ENCODE measurements at places on chromosomes 7 and 10.

GRCh38 chr7:84538268-84538667, 343.7 kb upstream of the SEMA3A start:
- DNase-seq = no peak

GRCh38 chr7:1717095-1717483, 47.0 kb downstream of the ELFN1 start:
- no peak for DNase-seq

DNA sequence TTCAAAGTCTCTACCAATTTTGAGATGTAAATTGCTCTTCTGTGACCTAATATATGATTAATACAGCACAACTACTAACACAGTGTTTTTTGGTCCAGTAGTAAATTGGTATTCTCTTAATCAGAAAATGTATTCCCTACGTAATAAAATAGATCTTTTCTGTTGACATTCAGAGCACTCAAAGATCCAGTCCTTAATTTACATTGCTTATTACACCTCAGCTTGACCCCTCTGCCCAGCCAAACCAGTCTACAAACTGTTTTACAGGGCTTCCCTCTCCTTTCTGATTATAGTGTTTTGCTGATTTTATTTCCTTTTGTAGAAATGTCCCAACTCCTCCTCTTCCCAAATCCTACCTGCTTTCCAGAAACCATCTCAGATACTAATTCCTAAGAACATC, 293.4 kb downstream of the PRKG1 start:
- no peak for DNase-seq

DNA sequence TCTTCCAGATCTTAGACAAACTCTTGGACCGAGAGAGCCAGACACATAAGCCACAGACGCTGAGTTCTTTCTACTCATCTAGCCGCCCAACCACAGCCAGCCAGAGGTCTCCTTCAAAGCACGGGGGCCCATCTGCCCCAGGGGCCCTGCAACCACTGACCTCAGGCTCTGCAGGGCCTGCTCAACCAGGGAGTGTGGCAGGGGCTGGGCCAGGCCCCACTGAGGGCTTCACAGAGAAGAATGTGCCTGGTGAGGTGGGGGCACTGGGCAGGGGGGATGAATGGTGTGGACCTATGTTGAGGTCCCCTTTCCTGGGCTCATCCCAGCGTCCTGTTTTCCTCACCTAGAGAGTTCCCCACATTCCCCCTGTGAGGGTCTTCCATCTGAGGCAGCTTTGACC, 11.4 kb downstream of the ZSWIM8 start:
- no peak for DNase-seq

DNA sequence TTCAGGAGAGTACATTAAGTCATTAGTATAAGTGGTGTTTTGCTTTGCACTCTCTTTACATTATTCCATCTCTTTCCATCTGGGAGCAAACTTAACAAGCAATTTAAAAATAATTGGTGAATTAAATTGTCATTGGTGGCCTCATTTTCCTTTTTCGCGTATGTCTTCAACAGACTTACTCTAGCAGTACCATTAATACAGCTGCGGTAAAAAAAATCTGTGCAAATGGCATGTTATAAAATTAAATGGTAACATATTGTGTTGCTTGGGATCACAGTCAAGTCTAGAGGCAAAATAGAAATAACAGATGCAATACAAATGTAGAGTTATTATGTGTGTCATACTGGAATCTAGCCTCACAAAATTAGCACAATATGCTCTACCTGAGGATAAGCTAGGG, 322.4 kb downstream of the PCDH15 start:
- DNase-seq = no peak

DNA sequence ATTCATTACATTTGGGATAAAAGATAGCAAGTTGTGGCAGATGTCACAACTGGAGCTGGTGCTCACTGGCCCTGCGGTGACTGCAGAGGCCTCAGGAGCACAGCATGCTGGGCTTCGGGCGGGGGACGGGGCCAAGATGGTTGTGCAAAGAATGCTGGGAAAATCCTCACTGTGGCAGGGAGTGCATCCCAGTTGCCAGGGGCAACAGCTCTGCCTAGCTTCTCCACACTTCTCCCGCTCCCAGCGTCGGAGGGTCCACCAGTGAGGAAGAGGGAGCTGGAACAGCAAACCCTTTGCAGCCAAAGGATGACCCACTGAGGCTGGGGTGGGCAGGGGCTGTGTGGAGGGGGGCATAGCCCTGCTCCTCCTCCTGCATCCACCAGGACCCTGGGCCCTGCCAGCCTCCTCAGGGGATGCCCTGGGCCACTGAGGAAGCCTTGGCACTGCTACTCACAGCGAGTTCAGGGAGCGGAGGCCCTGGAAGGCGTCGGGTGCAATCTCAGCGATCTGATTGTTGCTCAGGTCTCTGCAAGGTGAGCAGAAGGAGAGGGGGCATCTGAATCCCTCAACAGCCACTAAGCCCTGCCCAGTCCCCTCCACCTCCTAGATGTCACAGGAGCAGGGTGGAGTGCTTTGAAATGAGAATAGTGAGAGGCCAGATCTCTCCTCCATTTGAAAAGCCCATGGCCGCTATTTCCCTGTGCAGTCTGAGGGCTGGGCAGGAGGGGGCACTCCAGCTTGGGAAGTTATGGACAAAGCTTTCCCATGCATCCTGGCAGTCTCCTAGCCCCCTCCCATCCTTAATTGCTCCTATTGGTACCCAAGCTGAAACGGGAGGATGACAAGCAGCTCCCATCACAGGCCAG, 126.5 kb downstream of the SLIT1 start:
- DNase-seq = no peak

GRCh38 chr7:51817694-51818225, 501.2 kb upstream of the COBL start:
- DNase-seq = no peak

- no peak for DNase-seq
Observed at GRCh38 chr7:111605246-111605645, 43.0 kb upstream of the IMMP2L start.

DNA sequence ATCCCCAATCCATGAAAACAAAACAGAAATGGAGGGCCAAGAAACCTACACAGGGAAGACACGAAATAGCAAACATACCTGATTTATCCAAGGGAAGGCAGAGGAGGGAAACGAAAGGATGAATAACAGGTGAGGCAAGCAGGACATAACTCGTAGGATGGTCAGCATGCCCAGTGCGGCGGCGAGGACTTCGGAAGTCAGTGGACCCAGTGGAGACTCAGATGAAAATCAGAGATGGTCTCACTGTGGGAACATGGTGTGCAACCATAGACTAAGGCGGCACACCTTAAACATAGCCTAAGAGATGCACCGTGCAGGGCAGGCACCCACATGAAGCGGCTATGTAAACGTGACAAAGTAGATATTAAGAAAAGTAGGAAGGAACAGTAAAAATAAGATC, 157.5 kb downstream of the MGMT start:
- DNase-seq = no peak

DNA sequence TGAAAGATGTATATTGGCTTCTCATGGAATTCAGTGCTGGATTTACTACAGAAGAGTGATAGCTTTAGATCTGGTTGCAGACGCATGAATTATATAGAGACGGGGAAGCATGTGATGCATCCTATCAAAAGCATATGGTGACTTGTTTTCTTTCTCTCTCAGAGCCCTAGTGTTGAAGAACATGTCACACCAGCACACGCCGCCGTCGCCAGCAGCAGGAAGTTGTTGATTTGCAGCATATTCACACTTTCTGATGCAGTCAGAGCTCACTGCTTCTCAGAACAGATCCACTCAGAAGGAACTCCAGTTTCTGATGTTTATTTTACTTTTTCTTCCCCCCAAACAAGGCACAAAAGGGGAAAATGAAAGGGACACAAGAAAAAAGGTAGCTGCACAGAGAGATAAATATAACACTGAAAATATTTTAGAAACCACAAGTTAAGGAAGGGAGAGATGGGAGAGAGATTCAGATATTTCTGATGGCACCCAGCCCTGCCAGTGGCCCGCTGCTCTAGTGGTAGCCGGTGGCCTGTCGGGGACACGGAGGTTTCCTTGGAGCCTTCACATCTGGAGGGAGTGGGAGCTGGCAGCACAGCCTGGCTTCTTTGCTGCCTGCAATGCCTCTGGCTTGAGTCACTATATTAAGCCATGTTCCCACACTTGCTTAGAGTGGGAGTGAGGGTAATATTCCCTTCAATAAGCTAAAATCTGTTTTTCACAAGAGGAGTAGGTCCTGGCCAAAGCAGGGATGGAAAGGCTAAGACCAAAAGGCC, 123.2 kb downstream of the NRP1 start:
- DNase-seq = no peak

- DNase-seq = no peak
Observed at GRCh38 chr7:96826089-96826488, 116.4 kb upstream of the SEM1 start.

GRCh38 chr10:14953424-14954000, 384 bp downstream of the DCLRE1C start:
- no peak for DNase-seq

DNA sequence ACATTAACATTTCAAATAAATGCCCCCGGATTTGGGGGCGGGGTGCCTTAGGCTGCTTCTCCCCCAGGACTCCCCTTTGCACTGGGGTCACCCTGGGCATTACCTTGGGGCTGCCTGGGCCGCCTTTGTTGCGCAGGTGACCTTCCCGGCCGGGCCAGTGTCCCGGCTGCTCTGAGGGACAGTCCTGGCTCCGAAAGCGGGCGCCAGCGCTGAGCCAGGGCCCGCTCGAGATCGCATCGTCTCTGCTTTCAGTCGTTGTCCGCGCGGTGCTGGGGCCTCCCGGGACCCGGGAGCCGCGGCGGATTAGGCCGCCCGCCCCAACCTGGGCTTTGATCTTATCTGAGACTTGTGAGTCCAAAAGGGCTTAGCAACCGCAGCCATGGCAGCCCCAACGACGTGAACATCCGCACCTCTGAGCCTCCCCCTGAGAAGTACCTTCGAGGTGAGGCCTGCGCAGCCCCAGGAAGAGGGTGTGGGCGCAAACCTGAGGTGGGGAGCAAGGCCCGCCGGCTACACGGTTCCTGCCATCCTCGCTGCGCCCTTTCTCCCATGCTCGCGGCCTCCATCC, 14.8 kb upstream of the WAPL start:
- no peak for DNase-seq

DNA sequence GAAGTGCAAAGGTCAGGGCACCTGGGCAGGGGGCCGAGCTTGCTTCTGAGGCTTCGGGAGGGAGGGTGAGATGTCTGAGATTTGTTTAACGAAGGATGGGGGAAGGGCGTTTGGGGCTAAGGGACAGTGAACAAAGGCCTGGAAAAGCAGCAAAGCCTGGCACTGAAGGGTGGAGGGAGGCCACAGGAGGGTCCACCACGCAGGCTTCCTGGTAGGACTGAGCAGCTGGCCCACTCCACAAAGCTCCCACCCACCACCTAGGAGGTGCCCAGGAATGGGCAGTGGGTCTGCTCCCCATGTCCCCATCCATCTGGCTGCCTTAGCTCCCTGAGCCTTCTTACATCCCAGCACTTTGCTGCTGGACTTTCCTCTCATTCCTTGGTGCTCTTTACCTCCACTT, 39.4 kb upstream of the CXCL12 start:
- DNase-seq = no peak

DNA sequence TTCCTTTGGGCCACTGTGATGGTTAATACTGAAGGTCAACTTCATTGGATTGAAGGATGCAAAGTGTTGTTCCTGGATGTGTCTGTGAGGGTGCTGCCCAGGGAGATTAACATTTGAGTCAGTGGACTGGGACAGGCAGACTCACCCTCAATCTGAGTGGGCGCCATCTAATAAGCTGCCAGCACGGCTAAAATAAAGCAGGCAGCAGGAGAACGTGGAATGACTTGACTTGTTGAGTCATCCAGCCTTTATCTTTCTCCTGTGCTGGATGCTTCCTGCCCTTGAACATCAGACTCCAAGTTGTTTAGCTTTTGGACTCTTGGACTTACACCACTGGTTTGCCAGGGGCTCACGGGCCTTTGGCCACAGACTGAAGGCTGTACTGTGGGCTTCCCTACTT, 1046.9 kb downstream of the TYW1 start:
- DNase-seq = no peak

DNA sequence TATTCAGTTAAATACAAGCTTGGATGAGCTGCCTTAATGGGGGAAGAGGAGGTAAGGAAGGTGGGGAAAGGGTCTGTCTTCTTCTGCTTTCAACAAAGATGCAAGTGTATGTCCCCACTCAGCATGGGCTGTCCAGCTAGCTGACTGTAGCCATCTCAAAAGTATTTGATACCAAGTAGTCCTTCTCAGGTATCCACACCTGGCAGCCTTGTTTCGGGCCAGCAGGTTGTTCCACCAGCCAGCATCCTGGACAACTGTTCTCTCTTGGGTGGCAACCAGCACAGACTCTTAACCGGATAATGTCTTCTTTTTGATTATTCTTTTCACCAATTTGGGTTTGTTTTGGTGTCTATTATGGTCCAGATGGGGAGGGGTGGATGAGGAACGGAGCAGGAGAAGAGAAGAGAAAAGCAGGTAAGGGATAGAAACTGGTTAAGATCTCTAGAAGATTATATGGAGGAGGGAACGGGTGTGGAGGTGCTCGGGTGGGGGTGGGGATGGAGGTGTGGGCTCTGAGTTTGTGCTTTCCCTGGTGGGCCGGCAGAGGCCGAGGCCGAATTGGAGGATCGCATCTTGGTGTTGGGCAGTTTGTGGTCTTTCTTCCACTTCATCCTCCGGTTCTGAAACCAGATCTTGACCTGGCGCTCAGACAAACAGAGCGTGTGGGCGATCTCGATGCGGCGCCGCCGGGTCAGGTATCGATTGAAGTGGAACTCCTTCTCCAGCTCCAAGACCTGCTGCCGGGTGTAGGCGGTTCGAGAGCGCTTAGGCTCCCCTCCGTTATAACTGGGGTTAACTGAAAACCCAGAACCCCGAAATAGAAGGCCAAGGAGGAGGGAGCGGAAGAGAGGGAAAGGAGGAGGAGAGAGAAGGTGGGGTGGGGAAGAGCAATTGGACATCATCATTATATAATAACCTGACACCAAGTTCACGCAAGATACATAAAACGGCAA, 1.5 kb downstream of the HOXA4 start:
- DNase-seq = no peak

GRCh38 chr10:3584926-3585784, 199.9 kb downstream of the KLF6 start:
- no peak for DNase-seq

DNA sequence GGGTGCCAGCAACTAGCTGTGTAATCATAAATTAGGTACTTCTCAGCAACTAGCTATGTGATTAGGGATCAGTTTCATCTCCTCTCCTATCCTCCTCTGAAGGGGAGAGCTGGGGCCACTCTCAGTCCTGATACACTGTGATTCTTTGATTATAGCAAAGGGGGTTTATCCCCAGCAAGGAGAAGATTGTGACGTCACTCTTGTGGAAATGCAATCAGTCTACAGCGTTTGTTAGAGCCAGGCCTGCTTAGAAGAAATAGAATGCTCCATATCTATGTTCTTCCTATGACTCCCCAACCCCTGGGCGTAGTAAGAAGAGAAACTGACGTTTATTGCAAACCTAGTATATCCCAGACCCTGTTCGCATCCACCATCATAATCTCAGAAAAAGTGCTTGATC, 308.2 kb downstream of the GFRA1 start:
- no peak for DNase-seq
